ENCODE measurements at places on chromosomes 3 and 15.

DNA sequence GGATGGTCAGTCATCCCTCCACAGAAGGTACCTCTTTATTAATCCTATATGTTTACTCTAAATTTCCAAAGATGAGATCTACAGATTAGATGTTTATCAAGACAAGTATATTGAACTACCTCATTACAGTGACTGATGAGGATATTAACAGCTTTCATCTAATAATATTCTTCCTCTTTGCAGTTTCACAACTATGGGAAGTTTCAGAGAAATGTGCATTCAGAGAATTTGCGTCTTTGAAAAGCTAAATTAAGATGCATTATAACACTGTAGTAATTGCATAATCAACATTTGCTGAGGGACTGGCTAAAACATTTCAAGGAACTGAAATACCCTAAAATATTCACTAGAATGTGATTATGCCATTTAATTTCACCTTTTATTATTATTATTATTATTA is 46.7 kb downstream of the MCF2L2 start:
- DNase-seq: no peak

DNA sequence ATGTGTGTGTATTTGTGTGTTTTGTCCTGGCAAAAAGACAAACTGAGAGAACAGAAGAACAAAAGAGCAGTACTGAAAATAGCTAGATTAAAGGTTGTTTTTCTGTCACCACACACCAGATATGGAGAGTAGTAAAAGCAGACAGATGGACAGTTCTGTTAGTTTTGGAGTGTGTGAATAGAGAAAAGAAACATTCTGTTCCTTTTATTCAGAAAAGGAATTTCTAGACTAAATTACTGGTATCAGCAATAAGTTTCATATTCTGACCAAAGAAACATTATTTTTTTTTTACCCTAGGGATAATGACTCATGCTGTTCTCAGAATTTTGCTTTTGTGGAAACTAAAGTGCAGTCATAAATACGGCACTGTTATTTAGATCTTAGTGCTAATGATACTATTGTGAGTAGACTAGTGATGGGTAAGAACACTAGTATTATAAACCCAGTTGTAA is 32.9 kb downstream of the PIK3CA start:
- no peak for DNase-seq

DNA sequence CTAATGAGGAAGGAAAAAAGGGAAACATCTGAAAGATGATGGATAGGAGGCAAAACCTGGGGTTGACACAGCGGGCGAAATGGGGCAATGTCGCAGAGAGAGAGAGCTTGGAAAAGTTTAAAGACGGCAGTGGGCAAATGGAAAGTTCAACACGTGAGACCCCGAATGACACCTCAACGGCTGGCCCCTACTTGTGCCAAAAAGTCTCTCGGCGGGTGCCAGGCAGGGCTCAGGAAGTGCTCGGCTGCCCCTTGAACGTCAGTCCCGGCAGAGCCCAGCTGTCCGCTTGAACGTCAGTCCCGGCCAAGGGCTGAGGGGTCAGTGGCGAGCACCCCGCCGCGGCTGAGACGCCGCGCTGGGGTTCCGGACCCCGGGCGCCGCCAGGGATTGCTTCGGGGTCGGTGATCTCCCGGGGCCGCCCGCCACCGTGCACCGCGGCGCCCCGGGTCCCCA is 658 bp downstream of the EOGT start:
- peak; percentile 34 for DNase-seq

- no peak for DNase-seq
These were observed 36.4 kb upstream of the ESYT3 start for GRCh38 chr3:138397983-138398382.

- DNase-seq: no peak
These were observed 42.4 kb upstream of the VPS8 start for GRCh38 chr3:184769382-184770170.
